Natural killer cell treated with Interleukin-12 subunit alpha and Interleukin-12 subunit beta and Interleukin-15 and Interleukin-18, amount 100 ng/mL, for 72 hours (primary cell): ENCODE measurements at places on chromosomes 16 and 17.

GRCh38 chr16:427250-427649, 1.8 kb downstream of the RAB11FIP3 start:
- no peak for DNase-seq

- DNase-seq, result no peak
These were observed 56.7 kb upstream of the SIAH1 start for GRCh38 chr16:48441863-48442279.

GRCh38 chr16:82404586-82405315, 222.0 kb upstream of the CDH13 start:
- DNase-seq, result no peak

- no peak for DNase-seq
These were observed 41.6 kb upstream of the ZNF750 start for GRCh38 chr17:82881324-82881823.

- DNase-seq, result peak; percentile 82
These were observed 10.8 kb downstream of the HID1 start for GRCh38 chr17:74961657-74962350.

DNA sequence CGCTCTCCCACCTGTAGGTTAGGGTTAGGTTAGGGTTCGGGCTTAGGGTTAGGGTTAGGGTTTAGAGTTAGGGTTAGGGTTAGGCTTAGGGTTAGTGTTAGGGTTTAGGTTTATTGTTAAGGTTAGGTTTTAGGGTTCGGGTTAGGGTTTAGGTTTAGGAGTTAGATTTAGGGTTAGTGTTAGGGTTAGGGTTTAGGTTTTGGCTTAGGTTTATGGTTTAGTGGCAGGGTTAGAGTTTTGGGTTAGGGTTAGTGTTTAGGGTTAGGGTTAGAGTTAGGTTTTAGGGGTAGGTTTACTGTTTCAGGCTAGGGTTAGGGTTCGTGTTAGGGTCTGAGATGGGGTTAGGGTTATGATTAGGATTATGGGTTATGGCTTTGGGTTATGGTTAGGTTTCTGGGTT, 31.6 kb upstream of the ZCCHC14 start:
- DNase-seq, result no peak

DNA sequence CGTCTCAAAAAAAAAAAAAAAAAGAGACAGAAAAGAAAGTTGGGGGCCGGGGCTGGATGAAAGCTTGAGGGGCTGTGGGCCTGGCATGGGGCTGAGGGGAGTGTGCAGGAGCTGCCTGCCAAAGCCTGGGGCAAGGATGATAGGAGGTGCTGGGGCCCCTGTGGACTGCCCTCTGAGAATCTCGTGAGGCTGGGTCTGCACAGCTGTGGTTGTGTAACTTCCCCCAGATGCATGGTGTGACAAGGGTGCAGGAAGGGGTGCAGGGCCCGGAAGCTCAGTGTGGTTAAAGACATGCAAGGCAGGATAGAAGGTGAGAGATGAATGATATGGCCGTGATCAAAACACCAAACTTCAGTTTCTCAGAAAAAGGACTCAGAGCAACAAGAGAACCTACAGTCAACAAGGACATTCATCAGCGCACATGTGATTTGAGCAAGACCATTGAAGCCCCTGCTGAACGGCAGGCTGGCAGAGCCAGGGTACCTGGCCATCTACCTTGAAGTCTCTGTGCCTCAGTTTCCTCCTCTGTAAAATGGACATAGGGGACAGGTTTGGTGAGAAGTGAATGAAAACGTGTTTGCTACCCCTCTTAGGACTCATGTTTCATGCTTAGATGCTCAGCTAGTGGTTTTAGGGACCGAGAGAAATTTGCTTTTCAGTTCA, 9.6 kb downstream of the IL32 start:
- peak; percentile 95 for DNase-seq

DNA sequence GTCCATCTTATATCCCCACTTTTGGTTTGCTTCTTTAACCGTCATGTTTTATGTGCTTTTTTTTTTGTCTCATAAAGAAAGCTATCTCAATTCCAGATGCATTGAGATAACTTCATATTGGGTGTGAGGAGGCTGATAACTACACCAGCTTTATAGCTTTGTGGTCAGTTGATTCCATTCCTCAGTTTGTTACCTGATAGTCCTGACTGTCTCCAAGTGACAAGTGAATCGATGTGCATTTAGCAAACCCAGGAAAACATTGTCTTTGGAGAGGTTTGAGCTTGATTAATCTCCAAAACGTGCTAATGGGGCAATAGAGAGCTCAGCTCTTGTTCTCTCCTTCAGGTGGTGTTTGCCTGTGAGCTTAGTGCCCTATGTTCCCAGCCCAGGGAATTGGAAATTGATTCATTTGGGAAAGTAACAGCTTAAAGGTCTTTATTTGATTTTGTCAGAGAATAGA, 22.7 kb downstream of the HS3ST3B1 start:
- DNase-seq, result peak; percentile 6

GRCh38 chr17:21363776-21364642, 12.1 kb upstream of the KCNJ12 start:
- DNase-seq, result no peak

- no peak for DNase-seq
These were observed 30.9 kb downstream of the FAM222B start for GRCh38 chr17:28811651-28812090.

GRCh38 chr16:10617662-10618420, 37.4 kb upstream of the EMP2 start:
- DNase-seq, result no peak

- DNase-seq, result no peak
These were observed 823 bp downstream of the NBR1 start for GRCh38 chr17:43171586-43172487.

GRCh38 chr17:57354673-57355072, 98.3 kb downstream of the MSI2 start:
- no peak for DNase-seq

DNA sequence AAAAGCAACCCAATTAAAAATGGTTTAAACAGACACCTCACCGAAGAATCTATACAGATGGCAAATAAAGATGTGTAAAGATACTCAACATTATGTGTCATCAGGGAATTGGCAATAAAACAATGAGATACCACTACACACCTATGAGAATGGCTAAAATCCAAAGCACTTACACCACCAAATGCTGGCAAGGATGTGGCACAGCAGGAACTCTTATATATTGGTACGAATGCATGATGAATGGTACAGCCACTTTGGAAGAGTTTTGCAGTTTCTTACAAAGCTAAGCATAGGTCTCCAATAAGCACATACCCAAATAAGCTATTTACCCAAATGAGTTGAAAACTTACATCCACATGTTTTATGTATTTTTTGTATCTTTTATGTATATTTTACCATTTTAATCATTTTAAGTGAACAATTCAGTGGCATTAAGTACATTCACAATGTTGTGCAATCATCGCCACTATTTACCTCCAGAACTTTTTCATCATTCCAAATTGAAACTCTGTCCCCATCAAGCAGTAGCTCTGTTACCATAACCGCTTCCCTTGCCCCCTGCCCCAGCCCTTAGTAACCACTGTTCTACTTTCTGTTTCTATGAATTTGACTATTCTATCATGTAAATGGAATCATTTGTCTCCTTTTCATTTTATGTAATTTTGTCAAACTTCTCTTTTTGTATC, 6.7 kb upstream of the ALDH3A2 start:
- DNase-seq, result no peak

- no peak for DNase-seq
These were observed 15.8 kb downstream of the COPRS start for GRCh38 chr17:31843070-31843745.

DNA sequence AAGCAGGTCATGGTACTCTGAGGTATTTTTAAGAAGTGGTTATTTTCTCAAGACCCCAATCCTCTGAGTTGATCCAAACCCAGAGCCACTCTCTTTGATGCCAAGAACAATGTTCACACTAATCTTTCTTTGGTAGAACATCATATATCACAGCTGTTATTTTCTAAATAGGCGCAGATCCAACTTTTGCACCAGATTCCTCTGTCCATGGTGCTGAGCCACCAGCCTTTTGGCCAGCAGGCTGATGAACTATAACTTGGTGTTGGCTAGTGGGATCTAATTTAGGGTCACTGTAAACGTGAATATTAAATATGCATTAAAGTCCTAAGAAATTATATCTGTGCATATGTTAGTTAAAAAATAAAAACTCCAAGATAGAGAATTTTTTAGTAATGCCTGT, 7.0 kb upstream of the ZKSCAN2 start:
- DNase-seq, result no peak

- no peak for DNase-seq
These were observed 31.2 kb downstream of the CIBAR2 start for GRCh38 chr16:85081038-85081437.

DNA sequence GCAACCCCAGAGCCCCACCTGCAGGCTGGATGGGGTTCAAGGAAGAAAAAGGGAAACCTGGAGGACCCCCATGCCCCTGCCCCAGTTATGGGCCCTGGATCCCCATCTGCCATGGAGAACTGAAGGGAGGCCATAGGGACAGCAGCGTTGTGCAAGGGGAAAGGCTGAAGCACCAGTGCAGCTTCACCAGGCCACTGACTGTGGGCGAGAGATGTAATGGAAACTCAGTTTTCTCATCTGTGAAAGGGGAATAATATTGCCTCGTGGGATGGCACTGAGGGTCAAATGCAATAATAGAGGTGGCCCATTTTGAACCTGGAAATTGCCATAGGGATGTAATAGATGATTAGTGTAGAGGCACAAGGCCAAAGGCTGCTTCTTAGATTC, 9.9 kb upstream of the TSPOAP1 start:
- DNase-seq, result peak; percentile 73

- DNase-seq, result no peak
These were observed 46.7 kb upstream of the PVALEF start for GRCh38 chr17:81118308-81119221.

DNA sequence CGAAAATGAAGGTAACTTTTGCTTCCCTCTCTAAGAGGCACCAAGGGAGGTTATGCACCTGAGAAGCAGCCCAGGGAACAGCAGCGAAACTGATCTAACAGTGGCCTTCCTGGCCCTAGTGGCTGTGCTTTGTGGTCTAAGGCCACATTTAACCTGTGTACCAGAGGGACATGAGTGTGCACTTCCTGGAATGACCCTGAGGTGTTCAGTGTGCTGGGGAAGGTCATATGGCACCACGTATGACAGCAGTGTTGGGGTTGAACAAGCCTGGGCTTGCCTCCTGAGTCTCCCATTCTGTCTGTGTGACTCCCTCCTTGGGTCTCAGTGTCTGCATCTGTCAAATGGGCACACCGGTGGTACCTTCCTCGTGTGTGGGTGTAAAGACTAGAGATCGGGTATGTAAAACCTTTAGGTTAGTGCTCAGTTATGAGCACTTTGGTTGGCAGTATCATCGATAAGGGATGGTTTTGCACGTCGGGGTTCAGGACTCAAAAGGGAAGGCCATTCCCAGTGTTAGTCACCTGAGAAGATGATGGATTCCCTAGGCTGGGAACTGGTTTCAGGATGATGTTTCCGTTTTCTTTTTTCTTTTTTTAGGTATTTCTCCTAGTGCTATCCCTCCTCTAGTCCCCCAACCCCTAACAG, 31.9 kb downstream of the PLCG2 start:
- DNase-seq, result no peak

- DNase-seq, result no peak
These were observed 36.6 kb upstream of the TMEM132E start for GRCh38 chr17:34542700-34543336.

DNA sequence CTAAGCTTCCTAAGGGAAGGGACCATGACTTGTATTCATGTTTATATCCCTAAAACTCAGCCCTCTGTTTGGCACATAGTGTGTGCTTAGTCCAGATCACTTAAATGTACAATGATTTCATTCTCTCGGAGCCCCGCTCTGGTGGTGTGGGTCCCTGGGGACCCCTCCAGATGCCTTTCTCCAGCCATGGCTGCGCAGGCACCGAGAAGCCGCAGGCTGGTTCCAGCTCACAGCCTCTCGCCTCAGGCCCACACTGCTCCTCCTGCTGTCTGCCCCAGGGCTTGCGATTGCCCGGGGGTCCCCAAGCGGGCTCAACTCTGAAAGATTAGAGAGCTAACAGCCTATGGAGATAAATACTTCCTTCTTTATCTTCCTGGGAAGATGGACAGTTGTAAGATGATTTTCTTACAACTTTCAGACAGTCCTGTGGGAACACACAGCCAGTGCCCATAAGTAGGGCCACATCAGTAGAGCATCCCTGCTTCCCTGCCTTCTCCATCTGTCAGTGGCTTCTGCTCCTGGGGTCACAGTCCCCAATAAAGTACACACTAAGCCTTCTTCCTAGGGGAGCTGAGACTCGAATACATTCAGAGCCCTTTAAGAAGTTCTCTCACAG, 66.2 kb downstream of the CENPV start:
- DNase-seq, result no peak

- peak; percentile 84 for DNase-seq
These were observed 38.2 kb upstream of the CCDC182 start for GRCh38 chr17:57783338-57783742.

DNA sequence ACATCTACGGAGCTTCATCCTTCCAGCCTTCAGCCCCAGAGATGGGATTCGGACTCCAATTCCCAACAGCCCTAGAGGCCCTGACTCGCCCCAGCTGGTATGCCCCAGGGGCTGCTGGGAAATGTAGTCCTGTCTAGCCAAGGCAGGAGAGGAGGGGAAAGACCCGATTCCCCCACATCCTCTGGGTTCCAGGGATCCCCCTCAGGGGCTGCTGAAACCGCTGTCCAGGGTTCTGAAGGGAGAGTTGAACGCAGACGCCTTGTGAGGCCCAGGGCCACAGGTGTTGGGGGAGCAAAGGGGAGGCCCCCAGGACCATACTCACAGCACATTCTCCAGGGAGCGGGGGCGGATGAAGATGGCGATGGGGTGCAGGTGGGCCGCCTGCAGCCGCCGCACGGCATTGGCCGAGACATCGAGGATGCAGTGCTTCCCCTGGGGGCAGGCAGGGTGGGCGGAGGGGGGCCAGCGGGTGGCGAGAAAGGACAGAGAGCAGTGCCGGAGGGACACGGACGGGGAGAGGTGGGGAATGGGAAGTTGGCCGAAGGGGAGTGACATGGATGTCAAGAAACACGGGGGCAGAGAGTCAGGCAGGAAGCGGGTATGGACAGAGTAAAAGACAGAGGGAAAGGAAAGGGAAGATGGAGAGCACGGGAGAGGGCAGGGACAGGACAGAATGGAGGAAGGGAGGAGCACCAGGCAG, 12.6 kb upstream of the ASGR1 start:
- DNase-seq, result no peak

DNA sequence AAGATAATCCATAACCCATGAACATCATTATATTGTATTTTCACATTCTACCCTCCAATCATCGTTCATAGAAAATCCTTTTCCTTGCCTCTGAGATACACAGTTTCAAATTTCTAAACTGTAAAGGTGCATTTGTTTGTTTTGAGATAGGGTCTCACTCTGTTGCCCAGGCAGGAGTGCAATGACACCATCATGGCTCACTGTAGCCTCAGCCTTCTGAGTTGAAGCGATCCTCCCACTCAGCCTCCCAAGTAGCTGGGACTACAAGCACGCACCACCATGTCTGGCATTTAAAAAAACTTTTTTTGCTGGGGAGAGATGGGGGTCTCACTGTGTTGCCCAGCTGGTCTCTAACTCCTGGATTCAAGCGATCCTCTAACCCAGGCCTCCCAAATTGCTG, 58.1 kb upstream of the TOB1 start:
- no peak for DNase-seq

DNA sequence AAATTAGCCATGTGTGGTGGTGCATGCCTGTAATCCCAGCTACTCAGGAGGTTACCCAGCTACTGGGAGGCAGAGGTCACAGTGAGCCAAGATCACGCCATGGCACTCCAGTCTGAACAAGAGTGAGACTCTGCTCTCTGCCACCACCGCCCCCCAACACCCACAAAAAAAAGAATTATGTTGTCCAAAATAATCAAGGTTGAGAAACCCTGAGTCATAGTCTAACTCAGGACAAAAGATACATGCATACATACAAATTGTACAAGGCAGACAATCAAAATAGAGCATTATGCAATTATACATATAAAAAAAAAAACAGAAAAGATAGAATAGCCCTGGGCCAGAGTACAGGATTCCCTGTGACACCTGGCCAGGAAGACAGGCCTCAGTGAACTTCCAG, 6.6 kb upstream of the KPNB1 start:
- DNase-seq, result no peak
